RWPE2 (cell line): ENCODE measurements at places on chromosomes 11 and 22.

DNA sequence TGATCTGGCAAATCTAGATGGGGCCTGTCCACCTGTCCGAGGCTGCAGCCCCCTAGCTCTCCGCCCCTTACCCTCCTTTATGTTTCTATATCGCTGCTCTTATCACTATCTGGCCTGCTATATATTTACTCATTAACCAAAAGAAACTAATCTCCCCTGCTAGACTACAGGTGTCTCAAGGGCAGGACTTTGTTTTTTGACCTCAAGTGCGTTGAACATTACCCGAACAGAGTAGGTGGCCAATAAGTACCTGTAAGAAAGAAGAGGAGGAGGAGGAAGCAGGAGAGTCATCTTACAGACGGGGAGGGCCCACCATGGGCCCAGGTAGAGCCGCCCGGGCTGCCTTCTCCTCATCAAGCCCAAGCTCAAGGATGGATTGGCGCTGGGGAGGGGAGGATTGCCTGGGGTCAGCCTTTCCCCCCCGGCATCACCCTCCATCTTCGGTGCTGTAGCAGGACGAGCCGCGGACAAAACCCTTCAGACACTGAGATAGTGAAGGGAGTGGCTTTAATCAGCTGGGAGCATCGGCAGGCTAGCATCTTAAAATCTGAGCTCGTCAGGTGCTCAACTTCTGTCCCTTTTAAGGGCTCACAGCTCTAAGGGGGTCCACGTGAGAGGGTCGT is 1.2 kb upstream of the P2RY6 start:
- DNase-seq: no peak

DNA sequence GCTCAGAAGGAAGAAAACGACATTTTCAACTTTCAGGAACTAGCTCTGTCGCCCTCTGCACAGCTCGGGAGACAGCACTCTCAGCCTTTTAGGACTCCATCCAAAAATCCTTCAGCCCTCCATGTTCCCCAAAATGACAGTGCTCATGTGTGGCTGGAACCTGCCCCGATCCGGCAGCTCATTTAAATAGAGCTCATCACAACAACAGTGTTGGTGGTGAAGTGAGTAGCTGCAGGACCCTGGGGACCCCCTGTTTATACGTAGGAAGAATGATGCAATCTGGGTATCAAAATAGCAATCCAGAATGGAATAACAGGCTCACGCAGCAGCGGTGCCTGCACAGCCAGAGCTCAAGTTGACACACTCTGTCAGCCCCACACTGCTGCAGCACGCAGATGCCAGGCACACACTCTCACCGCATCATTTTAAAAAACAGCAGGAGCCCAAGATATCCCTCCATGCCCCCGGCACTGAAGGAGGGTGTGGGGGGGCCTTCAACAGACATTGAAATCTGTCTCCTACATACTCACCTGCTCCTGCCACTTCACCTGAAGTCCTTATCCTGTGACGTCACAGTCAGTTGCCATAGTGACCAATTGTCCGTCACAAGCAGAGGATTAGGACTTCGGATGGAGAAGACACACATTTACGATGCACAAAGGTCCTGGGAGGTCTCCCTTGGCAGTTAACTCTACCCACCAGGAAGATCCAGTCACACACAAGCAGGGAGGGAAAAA is 24.0 kb downstream of the TRIM66 start:
- DNase-seq: no peak

- no peak for DNase-seq
These were observed 2.5 kb downstream of the PNPLA5 start for GRCh38 chr22:43889201-43889859.

GRCh38 chr11:128201009-128201408 is 386.3 kb downstream of the ETS1 start:
- DNase-seq: no peak

- DNase-seq: no peak
These were observed 22.5 kb downstream of the FADS3 start for GRCh38 chr11:61868571-61869428.

GRCh38 chr11:66287889-66288670 is 863 bp downstream of the YIF1A start:
- DNase-seq: no peak

DNA sequence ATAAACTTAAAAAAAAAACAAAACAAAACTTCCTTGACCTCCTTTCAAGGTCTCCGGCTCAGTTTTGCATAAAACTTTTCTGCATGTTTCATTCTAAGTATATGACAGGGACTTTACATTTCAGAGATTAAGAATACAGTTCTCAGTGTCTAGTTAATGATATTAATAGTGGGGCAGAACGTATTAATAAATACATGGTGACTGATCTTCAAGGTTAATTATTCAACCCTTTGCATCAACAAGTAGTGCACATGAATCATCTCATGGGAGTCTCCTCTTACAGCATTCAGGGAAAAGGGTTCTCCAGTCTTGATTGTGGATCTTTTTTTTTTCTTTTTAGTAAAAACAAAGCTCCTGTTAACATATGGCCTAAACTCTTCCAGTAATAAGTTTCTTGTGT is 146.8 kb downstream of the KIRREL3 start:
- DNase-seq: no peak

DNA sequence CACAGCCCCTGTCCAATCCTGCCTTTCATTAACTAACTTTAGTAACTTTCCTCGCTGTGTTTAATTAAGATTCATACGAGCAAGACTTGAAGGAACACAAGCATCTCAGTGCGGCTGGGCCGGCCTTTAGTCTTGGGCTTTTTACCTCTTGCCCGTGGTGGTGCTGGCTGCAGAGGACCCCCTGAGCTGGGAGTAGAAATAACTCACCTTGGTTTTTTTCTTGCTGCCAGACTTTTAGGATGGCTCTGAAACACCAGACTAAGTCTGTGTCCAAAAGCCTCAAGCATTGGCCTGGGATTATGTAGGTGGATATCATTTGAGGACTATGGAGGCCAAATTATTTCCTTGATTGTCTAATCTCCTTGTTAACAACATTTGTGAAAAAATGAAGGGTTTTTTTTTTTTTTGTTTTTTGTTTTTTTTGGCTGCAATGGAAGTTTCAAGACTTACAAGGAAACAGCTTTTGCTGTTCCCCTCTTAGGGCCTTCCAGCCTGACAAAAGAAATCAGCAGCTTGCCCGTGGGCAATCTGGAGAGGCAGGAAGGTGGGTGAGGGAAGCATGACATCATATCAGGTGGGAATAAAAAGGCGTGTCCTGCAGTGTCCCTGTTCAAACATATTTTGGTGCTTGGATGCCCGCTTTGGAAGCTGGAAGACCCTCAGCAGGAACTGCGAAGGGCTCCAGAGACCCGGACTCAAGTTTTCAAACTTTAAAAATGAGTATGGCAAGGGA is 44.0 kb downstream of the SMIM38 start:
- no peak for DNase-seq
